Articular chondrocyte of knee joint (primary cell): ENCODE measurements at places on chromosomes 4 and X. TPM values are rescaled to one million over a fixed set of nuclear protein-coding genes. Genes with fewer than 3 reads are reported as not detected.

Gene HMGN5
- total RNA-seq: 1.4 and 2.6 TPM in 2 replicates

Gene SPON2
- 23.7 and 27.6 TPM in 2 replicates for total RNA-seq

Gene RAI2
- total RNA-seq: 3.1 and 4.2 TPM in 2 replicates

Gene PPEF1
- total RNA-seq: 0.11 TPM in 1 of 2 replicates, not detected in the other

Gene ADAM29
- not detected in 2 replicates for total RNA-seq

Gene ZNF732
- 0.78 and 1.4 TPM in 2 replicates for total RNA-seq

Gene FGD1
- 8.8 and 9.0 TPM in 2 replicates for total RNA-seq

Gene ETNPPL
- total RNA-seq: 0.11 TPM in 1 of 2 replicates, not detected in the other

Gene GSPT2
- total RNA-seq: 8.6 and 11.8 TPM in 2 replicates

Gene TECRL
- not detected in 2 replicates for total RNA-seq

Gene ARMCX6
- total RNA-seq: 22.9 and 28.4 TPM in 2 replicates

Gene RBM47
- 0.52 and 1.4 TPM in 2 replicates for total RNA-seq

Gene PFKFB1
- 0.13 TPM in 1 of 2 replicates, not detected in the other for total RNA-seq

Gene ABCG2
- total RNA-seq: 0.39 and 0.65 TPM in 2 replicates

Gene CENPVL3
- total RNA-seq: 0.11 TPM in 1 of 2 replicates, not detected in the other

Gene AKAP14
- total RNA-seq: not detected in 2 replicates
